T-cell (primary cell): ENCODE measurements at places on chromosomes 1 and 21.

GRCh38 chr1:211731456-211732292 is 56.3 kb upstream of the NEK2 start:
- DNase-seq, result no peak

GRCh38 chr1:245095903-245096302 is 58.9 kb upstream of the KIF26B start:
- no peak for DNase-seq

DNA sequence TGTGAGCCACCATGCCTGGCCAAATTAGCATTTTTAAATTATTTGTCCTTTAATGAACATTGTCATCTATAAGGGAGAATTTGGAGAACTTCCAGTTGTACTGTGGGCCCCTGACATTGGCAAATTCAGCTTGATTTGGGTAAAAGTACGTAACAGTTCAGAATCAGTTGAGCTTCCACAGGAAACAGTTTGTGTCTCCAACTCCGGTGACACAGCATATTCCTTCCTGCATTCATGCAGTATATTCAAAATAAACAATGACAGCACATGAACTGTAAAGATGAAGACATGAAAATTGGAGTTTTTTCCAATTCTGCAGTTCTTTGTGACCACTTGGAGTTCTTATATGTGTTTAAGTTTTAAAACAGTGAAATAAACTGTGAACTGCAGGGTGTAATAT is 28.2 kb downstream of the RNF220 start:
- no peak for DNase-seq

DNA sequence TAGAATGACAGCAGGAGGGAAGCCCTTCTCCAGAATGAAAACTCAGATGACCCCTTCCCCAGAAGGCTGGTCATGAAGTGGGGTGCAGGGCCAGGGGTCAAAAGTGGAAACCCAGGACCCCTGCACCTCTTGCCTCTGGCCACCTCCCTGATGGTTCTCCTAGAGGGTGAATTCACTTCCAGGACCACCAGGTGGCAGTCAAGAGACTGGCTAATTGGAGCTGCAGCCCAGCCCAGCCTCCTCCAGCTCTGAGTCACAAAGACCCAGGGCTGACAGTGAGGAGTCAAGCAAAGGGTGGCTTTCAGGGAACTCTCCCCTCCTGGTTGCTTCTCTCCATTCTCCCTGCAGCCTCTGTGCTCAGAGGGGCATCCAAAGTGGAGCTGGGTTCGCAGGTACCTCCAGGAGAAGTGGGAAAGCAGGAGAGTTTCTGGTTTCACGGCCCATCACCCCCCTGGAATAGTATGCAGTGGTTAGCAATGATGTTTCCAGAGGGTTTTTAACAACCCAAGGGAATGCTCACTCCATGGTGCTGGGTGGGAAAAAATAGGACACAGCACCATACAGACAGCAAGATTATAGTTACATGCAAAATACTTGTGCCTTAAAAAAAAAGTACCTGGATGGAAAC is 6.1 kb upstream of the EPHB2 start:
- peak; percentile 59 for DNase-seq

GRCh38 chr1:191388283-191388682 is 770.0 kb upstream of the RGS18 start:
- DNase-seq, result no peak

- no peak for DNase-seq
Measured at GRCh38 chr1:43008115-43009060, 49.7 kb upstream of the SLC2A1 start.
